ENCODE measurements at places on chromosomes 7 and 10.

DNA sequence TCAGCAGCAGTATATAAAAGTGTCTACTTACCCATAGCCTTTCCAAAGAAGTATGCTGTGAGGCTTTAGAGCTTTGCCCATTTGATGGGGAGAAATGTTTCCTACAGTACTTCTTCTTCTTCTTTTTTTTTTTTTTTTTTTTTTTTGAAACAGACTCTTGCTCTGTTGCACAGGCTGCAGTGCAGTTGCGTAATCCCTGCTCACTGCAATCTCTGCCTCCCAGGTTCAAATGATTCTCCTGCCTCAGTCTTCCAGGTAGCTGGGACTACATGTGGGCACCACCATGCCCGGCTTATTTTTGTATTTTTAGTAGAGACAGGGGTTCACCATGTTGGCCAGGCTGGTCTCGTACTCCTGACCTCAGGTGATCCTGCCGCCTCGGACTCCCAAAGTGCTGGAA, 101.7 kb upstream of the TMEM26 start:
- H3K36me3 ChIP-seq: no peaks in the 10 kb centered on the region
- H3K27ac ChIP-seq: no peak overlapping the region
- DNase-seq: no peak
- H3K27me3 ChIP-seq: no peaks in the 10 kb centered on the region
- H3K4me3 ChIP-seq: no peak overlapping the region

GRCh38 chr10:129552119-129552518, 85.1 kb downstream of the MGMT start:
- no peak overlapping the region for H3K4me3 ChIP-seq
- H3K27me3 ChIP-seq: no peaks in the 10 kb centered on the region
- no peaks in the 10 kb centered on the region for H3K36me3 ChIP-seq

DNA sequence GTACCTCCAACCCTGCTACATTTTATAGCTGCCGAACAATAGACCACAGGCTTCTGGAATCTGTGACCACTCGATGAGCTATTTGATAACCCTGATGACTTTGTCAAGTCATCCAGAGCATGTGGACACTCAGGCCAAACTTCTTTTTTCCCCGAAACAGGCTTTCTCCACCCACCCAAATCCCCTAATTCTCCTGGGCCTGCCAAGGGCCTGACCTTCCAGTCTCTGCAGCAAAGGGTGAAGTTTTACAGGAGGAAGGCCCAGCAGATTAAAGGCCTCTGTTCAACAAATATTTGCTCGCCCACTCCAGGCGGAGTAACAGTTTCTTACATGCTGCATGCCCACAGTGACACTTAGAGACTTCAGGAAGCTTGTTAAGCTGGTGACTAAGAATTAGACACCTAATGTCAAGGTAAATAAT, 2.0 kb downstream of the JCAD start:
- peaks cover 7% of the 10 kb centered on the region for H3K4me1 ChIP-seq
- H3K4me3 ChIP-seq: no peak overlapping the region

- no peaks in the 10 kb centered on the region for H3K27me3 ChIP-seq
- peaks cover 6% of the 10 kb centered on the region for H3K4me1 ChIP-seq
- H3K36me3 ChIP-seq: no peaks in the 10 kb centered on the region
- no peak for DNase-seq
- H3K4me3 ChIP-seq: peak overlapping the region; percentile 42
Measured at GRCh38 chr10:132230557-132231210, 43.9 kb downstream of the DPYSL4 start.

DNA sequence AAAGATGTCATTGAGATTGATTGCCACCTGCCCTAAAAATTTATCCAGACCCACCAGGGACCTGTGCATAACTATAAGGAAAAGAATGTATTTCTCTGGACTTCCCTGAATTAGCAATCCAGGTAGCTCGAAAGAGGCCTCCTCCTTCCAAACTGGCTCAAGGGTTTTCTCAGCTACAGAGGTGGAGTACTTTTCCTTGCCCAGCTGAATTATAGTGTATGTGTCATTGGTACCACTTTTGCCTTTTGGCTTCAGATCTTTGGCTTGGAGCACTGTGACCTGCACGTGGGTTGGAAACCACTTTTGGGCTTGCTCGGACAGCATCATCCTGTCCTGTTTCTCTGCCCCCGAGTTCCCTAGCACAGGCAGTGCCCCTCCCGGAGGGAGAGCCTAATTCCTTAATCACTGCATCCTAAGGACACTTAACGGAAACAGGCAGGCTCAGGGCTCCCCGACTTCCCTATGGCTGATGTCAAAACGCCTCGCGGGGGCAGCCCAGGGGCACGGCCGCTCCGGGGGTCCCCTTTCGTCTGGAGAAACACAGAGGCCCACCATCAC, 825 bp downstream of the RAB11FIP2 start:
- DNase-seq: no peak
- H3K36me3 ChIP-seq: no peaks in the 10 kb centered on the region
- H3K27me3 ChIP-seq: no peaks in the 10 kb centered on the region
- H3K4me3 ChIP-seq: peak overlapping the region; percentile 80
- peaks cover 12% of the 10 kb centered on the region for H3K4me1 ChIP-seq

GRCh38 chr7:99141334-99141733, 2.6 kb downstream of the SMURF1 start:
- H3K27ac ChIP-seq: peak overlapping the region; percentile 70
- H3K27me3 ChIP-seq: no peaks in the 10 kb centered on the region
- no peak overlapping the region for H3K4me3 ChIP-seq
- no peaks in the 10 kb centered on the region for H3K36me3 ChIP-seq

GRCh38 chr10:95987685-95988426, 55.5 kb upstream of the CCNJ start:
- no peaks in the 10 kb centered on the region for H3K36me3 ChIP-seq
- H3K4me3 ChIP-seq: no peak overlapping the region
- H3K27ac ChIP-seq: no peak overlapping the region
- DNase-seq: no peak

DNA sequence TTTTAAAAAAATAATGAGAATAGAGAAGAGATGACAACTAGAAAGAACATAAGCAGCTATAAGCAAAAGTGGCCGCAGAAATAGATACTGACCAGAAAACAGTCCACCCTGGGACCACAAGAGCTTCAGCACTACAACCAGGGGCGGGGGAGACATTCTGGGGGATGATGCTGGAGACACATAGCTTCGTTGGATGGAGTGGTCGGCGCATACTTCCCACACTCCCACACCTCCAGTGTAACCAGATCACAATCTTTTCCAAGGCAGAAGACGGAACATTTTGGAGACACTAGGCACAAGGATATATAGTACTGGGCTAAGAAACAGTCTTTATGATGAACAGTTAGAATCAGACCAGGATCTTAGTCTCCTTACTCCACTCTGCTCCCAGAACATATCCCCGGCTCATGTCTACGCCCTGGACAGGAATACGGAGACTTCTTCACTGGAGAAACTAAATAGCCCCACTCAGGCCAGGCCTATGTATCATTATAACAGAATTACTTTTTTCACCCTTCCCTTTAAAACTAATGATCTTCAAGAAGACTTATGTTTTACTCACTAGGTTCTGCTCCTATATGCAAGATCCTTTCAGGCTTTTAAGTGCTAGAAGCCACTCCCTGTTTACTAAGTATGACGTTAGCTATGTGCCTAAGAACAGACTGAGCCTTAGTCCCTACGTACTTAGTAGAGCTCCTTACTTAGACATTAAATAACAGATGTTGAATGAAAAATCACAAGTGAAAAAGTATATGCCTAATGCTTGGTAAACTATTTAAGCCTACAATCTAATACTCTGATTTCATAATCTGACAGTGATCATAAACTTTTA, 169.6 kb downstream of the SRPK2 start:
- DNase-seq: no peak
- no peaks in the 10 kb centered on the region for H3K36me3 ChIP-seq
- H3K4me1 ChIP-seq: no peaks in the 10 kb centered on the region
- H3K4me3 ChIP-seq: no peak overlapping the region
- no peaks in the 10 kb centered on the region for H3K27me3 ChIP-seq
- no peak overlapping the region for H3K27ac ChIP-seq

GRCh38 chr10:58304099-58304633, 30.6 kb upstream of the UBE2D1 start:
- DNase-seq: no peak
- no peak overlapping the region for H3K4me3 ChIP-seq
- no peak overlapping the region for H3K27ac ChIP-seq
- H3K4me1 ChIP-seq: no peaks in the 10 kb centered on the region
- H3K36me3 ChIP-seq: no peaks in the 10 kb centered on the region
- H3K27me3 ChIP-seq: peaks cover 7% of the 10 kb centered on the region

- H3K4me3 ChIP-seq: no peak overlapping the region
- DNase-seq: no peak
- no peaks in the 10 kb centered on the region for H3K4me1 ChIP-seq
- H3K27ac ChIP-seq: no peak overlapping the region
- H3K27me3 ChIP-seq: no peaks in the 10 kb centered on the region
- no peaks in the 10 kb centered on the region for H3K36me3 ChIP-seq
Measured at GRCh38 chr10:107565014-107565413, 400.5 kb upstream of the SORCS1 start.

DNA sequence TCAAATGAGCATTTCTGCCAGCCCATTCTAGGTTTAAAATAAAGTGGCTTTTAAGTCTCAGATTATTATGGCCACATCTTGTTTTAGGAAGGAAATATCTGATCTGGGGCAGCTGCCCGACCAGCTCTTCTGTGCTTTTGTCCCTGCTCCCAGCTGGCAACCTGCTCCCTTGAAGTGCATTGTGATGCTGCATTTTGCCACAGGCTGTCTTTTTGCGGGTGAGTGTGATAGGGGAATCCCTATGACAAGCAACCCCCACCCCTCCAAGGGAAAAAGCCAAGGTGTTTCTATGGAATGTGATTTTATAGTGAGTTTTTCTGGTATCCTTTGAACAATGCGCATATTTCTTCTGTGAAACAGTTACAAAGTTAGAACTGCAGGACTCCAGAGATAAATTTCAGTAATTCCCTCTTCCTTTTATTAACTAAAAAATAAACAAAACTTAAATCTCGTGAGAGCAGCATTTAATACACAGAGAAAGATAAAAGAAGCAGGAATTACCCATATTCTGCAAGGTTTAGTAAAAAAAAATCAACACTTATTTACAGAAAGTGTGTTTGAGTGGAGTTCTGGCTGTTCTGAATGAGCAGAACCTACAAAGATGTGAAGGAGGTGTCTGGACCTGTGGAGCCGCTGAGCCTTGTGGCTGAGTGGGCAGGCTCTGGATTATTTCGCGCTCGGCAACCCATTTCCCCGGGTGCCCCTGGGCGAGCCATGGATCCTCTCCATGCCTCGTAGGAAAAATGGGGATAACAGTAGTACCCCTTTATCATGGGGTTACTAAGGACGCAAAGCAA, 10.1 kb upstream of the HPS1 start:
- H3K27me3 ChIP-seq: no peaks in the 10 kb centered on the region
- H3K4me3 ChIP-seq: no peak overlapping the region
- H3K27ac ChIP-seq: no peak overlapping the region
- no peak for DNase-seq
- no peaks in the 10 kb centered on the region for H3K4me1 ChIP-seq

GRCh38 chr7:70953796-70954195, 178.1 kb upstream of the GALNT17 start:
- no peak overlapping the region for H3K27ac ChIP-seq
- H3K4me1 ChIP-seq: no peaks in the 10 kb centered on the region
- no peak for DNase-seq
- H3K4me3 ChIP-seq: no peak overlapping the region
- H3K36me3 ChIP-seq: no peaks in the 10 kb centered on the region
- no peaks in the 10 kb centered on the region for H3K27me3 ChIP-seq

- no peaks in the 10 kb centered on the region for H3K4me1 ChIP-seq
- H3K27ac ChIP-seq: no peak overlapping the region
- DNase-seq: no peak
- no peaks in the 10 kb centered on the region for H3K27me3 ChIP-seq
Measured at GRCh38 chr10:123227706-123228105, 73.5 kb downstream of the BUB3 start.
